ENCODE measurements at places on chromosomes 12 and 14. TPM values are rescaled to one million over a fixed set of nuclear protein-coding genes. Genes with fewer than 3 reads are reported as not detected.

- H3K4me1 ChIP-seq, result no peaks in the 10 kb centered on the region
- no peaks in the 10 kb centered on the region for H3K36me3 ChIP-seq
- H3K27me3 ChIP-seq, result no peaks in the 10 kb centered on the region
- H3K27ac ChIP-seq, result no peak overlapping the region
- H3K4me3 ChIP-seq, result no peak overlapping the region
- DNase-seq, result peak; percentile 60
Observed at GRCh38 chr12:41962171-41962572, 182.5 kb downstream of the GXYLT1 start.

GRCh38 chr12:9342614-9343353 lies 134.6 kb upstream of the PZP start:
- DNase-seq, result no peak
- H3K27me3 ChIP-seq, result no peaks in the 10 kb centered on the region
- H3K4me3 ChIP-seq, result no peak overlapping the region
- no peak overlapping the region for H3K27ac ChIP-seq

The WNT1 gene
- total RNA-seq, result 1.4 TPM

GRCh38 chr12:49288922-49289555 lies 5.9 kb upstream of the PRPH start:
- H3K27me3 ChIP-seq, result no peaks in the 10 kb centered on the region
- H3K4me3 ChIP-seq, result no peak overlapping the region
- H3K27ac ChIP-seq, result no peak overlapping the region
- no peaks in the 10 kb centered on the region for H3K36me3 ChIP-seq
- DNase-seq, result no peak

DNA sequence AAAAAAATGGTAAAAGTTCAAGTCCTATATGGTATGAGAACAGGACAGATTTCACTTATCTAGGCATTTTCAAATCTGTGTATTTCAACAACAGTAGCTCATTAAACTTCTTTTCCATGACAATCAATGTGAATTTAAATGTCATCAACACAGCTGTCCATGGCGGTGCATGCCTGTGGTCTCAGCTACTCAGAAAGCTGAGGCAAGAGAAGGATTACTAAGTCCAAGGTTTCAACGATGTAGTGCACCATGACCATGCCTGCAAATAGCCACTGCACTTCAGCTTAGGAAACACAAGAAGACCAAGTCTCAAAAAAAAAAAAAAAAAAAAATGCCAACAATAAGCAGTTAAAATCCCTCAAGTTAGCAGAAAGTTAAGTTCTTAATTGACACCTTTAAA lies 214.6 kb downstream of the C12orf50 start:
- no peaks in the 10 kb centered on the region for H3K27me3 ChIP-seq
- no peaks in the 10 kb centered on the region for H3K4me1 ChIP-seq
- no peaks in the 10 kb centered on the region for H3K36me3 ChIP-seq
- H3K4me3 ChIP-seq, result no peak overlapping the region
- no peak overlapping the region for H3K27ac ChIP-seq
